NCI-H774 (cell line): ENCODE measurements at places on chromosomes 2 and 18.

DNA sequence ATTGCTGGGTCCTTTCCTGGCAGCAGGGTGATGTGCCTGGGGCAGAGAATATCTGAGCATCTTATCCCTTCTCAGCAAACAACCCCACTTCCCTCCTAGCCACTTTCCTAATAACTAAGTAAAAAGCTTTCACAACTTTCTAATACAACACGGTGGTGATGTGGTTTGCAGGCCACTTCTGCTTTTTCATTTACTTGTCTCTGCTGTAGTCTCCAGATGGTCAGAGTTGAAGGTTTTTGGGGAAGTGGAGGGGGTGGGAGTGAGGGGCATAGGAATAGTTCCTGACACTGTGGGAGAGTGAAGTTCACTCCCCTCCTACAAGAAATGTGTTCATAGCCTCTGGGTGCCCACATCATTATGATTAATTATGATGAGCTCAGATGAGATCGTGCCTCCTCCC lies 11.6 kb downstream of the OXER1 start:
- DNase-seq = no peak

GRCh38 chr2:185689906-185690539 lies 48.6 kb upstream of the FSIP2 start:
- DNase-seq = no peak

- DNase-seq = no peak
Measured at GRCh38 chr2:224837558-224837957, 121.4 kb upstream of the CCDC195 start.

- no peak for DNase-seq
Measured at GRCh38 chr2:214217599-214217998, 193.3 kb upstream of the VWC2L start.

DNA sequence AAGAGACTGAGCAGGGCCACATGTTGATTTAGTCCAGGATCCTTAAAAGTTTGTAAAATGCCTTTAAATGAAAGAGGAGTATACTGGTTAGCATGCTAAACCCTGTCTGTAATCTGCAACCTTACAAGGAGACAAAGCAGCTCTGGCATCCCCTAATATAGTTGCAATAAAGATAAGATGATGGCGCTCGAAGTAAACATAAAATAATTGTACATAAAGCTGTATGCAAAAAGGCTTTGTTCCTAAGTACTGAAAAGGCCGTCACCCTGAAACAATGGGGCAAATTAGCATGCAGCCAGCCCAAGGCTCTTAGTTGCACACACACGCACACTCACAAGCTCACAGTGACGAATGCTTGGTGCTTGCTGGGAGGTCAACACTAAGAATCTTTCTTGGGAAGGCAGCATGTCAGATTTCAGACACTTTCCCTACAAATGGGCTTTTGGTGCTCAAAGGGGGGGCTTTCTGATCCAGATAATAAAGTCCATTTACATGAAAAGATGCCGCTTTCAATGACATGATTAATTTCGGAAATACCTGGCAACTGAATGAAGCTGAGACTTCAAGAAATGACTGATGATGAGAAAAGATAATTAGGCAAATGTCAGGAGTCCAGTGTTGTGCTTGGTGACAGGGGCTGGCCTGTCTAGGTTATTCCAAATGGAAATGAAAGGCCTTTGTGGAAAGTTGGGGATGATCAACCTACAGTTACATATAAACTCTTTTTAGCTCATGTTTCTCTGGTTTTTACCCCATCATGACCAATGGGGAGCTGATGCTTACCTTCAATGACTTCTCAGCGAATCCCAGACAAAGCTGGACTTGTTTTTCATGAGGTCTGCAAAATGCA lies 370.3 kb downstream of the MEIS1 start:
- no peak for DNase-seq
